Nasal cavity respiratory epithelium epithelial cell of viscerocranial mucosa (primary cell): ENCODE measurements at places on chromosomes 4 and X. TPM values are rescaled to one million over a fixed set of nuclear protein-coding genes. Genes with fewer than 3 reads are reported as not detected.

Gene CLRN2
- not detected in 2 replicates for total RNA-seq

Gene MAGEH1
- total RNA-seq, result 2.4 and 3.4 TPM in 2 replicates

Gene PCDH7
- total RNA-seq, result 19.8 and 95.9 TPM in 2 replicates

Gene VCX3B
- not detected in 2 replicates for total RNA-seq

Gene CT45A5
- not detected in 2 replicates for total RNA-seq

Gene SLC34A2
- total RNA-seq, result under 0.01 and 4.1 TPM in 2 replicates

Gene PCDH19
- total RNA-seq, result under 0.01 and 0.21 TPM in 2 replicates

Gene MAOB
- 2.5 TPM in 1 of 2 replicates, not detected in the other for total RNA-seq

Gene NPY1R
- total RNA-seq, result under 0.01 TPM in 2 replicates

Gene CXorf58
- under 0.01 and 0.07 TPM in 2 replicates for total RNA-seq

Gene DCLK2
- under 0.01 TPM in 1 of 2 replicates, not detected in the other for total RNA-seq

Gene PWWP3B
- under 0.01 and 0.43 TPM in 2 replicates for total RNA-seq

Gene NDST4
- total RNA-seq, result not detected in 2 replicates

Gene SORBS2
- total RNA-seq, result 0.68 and 8.7 TPM in 2 replicates

Gene EVC2
- 8.2 and 13.0 TPM in 2 replicates for total RNA-seq

Gene ARMCX1
- total RNA-seq, result 10.3 and 13.0 TPM in 2 replicates
